Activated CD4-positive, alpha-beta T cell treated with anti-CD3 and anti-CD28 coated beads, Interleukin-2, amount 50 U/mL, for 1 hour (primary cell): ENCODE measurements at places on chromosomes 3 and 15.
A peak's percentile ranks its signal among the peaks of the same experiment; 100 is the strongest.

GRCh38 chr3:128152419-128153155, 694 bp upstream of the EEFSEC start:
- no peak for DNase-seq

DNA sequence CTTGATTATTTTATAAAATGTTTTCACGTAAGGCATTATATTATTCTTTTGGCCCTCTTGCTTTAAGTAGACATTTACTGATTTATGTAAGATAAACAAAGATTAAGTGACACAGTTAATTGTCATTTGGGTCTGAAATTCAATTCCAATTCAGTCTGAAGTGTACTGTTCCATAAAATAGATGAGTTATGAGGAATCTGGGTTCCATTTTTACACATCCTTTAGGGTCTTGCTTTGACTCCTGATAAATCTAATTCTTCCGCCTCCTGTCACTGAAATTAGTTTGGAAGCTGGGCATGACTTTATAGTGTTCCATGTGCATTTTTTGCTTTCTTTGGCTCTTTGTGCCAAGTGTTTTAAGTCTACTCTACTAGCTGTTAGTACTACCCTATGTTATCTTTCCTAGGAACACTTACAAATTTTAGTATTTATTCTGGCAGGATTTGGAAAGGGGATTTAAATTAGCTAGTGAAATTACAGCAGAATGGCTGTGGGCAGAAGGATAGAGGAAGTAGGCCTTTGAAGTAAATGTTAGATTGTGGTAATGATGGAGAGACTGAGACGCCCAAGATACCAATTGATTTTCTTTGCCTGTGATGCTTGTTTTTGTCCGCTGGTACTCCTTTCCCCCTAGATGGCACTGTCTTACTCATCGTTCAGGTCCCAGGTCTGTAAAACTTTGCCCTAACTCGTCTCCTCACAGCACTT, 14.3 kb downstream of the ARL8B start:
- DNase-seq = peak; percentile 15

- DNase-seq = no peak
These were observed 142.2 kb upstream of the ZNF385D start for GRCh38 chr3:21893242-21893641.

- no peak for DNase-seq
These were observed 223.5 kb upstream of the PROK2 start for GRCh38 chr3:72008226-72008996.

GRCh38 chr3:97515076-97515475, 249.5 kb upstream of the ARL6 start:
- DNase-seq = no peak

- no peak for DNase-seq
These were observed 438.8 kb downstream of the FOXP1 start for GRCh38 chr3:71144525-71145253.

- no peak for DNase-seq
These were observed 1.0 kb downstream of the MYLK start for GRCh38 chr3:123883111-123883510.
